T-helper 9 cell (primary cell): ENCODE measurements at places on chromosomes 7 and 10.

GRCh38 chr10:62426086-62426485 is 51.9 kb downstream of the ZNF365 start:
- no peak for DNase-seq

DNA sequence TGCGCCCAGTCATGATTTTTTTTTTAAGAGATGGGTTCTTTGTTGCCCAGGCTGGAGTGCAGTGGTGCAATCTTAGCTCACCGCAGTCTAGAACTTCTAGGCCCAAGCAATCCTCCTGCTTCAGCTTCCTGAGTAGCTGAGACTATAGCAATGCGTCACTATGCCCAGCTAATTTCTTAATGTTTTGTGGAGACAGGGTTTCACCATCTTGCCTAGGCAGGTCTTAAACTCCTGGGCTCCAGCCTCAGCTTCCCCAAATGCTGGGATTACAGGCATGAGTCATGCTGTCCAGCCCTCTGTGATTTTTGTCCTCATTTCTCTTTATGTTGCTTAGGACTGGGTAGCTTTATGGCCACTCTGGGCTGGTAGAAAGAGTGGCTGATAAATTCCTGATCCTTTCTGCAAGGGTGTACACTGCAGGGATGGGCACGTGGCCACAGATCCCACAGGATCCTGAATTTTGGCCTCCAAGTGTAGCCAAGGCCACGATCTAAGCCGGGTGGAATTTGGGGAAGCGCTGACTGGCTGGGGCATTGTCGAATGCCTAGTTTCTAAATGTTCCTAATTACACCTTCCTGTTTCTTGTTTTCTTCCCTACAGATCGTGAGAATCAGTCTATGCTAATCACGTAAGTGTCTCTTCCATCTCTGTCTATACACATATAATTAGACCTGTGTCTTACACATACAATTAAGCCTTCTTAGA is 24.1 kb upstream of the MYH16 start:
- no peak for DNase-seq

GRCh38 chr7:28700790-28701203 is 257.3 kb downstream of the TRIL start:
- no peak for DNase-seq

DNA sequence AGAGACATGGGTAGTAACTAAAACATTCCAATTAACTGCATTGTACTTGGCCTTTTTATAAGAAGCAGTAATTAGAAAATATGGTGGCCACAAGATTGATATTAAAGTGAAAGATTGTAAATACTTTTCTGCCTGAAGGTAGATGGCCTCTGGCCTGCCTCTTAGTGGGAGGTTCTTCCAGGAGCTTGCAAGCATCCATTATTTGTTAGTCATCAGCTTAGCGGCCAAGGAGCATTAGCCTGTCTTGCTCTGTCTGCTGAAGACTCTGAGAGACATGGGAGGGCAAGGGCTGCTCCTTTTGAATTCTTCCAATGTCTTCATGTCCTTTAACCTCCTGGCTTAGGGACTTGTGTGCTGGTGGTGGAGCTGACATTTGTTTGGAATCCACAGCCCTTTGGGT is 80.4 kb downstream of the TCF7L2 start:
- DNase-seq = no peak

GRCh38 chr10:43584051-43584450 is 9.6 kb upstream of the ZNF239 start:
- DNase-seq = no peak

GRCh38 chr10:24242562-24242961 is 33.6 kb downstream of the KIAA1217 start:
- DNase-seq = no peak

- no peak for DNase-seq
These were observed 27.7 kb upstream of the BPGM start for GRCh38 chr7:134618756-134619530.

DNA sequence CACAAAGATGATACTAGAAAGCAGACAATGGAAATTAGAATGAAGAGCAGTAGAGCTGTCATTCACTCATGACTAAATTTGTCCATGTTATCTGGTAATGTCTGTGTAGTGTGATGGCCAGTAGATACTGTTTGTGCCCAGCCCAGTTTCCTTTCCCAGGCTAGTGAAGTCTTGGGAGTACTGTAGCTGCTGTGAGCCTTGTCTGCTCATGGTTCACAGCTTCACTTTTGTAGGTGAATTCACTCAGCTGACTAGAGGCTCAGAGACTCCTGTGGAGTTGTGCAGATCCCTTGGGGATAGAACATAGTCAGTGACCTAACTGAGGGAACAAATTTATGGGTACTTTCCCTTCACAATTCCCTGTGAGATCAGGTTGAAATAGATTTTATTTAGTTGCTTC is 572.5 kb downstream of the ARL4A start:
- no peak for DNase-seq

DNA sequence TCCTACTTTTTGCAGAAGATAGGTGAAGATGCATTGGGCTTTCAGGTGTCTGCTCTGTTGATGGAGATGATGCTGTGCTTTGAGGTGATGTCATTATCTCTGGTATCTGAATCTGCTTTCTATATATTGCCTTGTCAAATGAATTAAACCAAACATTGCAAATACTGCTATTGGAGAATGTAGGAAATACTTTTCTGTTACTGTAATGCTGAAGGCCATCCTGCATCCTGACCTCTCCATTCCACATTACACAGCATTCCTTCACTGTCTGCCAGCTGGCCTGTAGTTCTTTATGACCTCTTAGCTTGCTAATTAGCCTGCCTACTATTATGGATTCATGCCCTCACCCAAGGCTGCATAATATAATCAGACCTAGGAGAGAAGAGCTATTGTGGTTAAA is 73.2 kb downstream of the VCL start:
- DNase-seq = no peak

DNA sequence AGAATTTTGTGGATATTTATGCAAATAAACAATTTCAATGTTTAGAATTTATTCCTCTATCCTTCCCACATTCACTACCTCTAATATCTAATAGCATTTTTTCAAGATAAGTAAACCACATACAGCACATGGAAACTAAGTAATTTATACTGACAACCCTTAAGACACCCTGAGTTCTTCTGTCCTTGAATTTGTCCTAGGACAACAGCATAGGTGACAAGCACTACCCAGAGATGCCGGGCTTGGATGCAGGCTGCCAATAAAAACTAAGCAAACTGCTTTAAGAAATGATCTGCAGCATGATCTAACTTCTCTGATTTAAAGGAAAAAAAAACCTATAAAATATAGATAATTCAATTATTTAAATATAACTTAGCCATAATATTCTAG is 22.7 kb downstream of the NT5C3A start:
- no peak for DNase-seq

- DNase-seq = no peak
These were observed 31.4 kb downstream of the ZNF438 start for GRCh38 chr10:31000071-31000782.

GRCh38 chr7:84372155-84372621 is 177.6 kb upstream of the SEMA3A start:
- DNase-seq = no peak

- DNase-seq = no peak
These were observed 50.0 kb downstream of the MAGI2 start for GRCh38 chr7:79403451-79403850.

- DNase-seq = no peak
These were observed 9.9 kb upstream of the DNAAF5 start for GRCh38 chr7:716636-717035.

DNA sequence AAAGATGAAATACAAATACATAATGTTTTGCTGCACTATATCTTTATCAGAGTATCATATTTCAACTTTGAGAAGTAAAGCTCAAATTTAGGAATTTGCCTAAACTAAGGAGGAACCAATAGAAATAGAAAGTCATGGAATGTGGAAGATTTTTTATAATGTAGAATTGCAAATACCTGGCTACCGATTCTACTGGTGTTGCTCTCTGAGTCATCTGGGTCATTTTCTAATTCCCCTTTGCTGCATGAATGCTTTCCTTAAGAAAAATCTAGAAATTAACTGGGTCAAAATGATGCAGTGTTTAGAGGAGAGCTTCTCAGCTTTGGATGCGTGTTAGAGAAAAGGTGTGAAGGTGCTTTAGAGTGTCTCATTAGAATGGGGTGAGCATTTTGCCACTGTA is 568.9 kb upstream of the ANKRD30A start:
- no peak for DNase-seq

DNA sequence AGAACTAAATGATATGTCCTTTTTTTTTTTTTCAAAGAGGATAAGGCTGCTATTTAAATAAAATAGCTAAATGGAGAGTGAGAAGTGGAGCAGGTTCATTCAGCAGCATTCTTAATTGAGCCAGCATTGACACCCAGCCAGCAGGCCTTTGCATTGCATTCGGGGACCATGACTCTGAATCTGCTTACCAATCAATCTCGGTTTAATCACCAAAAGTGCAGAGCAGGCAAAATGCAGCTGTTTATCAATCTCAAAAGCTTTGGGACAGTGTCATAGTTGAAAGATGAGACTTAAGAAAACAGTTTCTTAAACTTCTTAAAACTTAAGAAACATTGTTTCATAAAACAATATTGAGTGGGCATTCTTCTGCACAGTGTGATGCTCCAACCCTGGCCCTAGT is 51.7 kb downstream of the PLEKHA8 start:
- DNase-seq = no peak

GRCh38 chr10:25564351-25564750 is 369.7 kb upstream of the MYO3A start:
- DNase-seq = no peak

DNA sequence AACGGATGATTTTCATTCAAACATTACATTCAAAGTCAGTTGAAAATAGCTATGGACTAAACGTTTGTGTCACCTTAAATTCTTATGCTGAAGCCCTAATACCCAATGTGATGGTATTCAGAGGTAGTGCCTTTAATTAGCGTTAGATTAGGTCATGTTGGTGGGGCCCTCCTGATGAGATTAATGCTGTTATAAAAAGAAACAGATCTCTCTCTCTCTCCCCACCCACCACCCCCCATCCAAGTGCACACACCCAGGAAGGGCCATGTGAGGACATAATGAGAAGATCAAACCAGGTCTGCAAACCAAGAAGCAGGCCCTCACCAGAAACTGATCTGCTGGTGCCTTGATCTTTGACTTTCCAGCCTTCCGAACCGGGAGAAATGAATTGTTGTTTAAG is 44.2 kb downstream of the ZNF438 start:
- no peak for DNase-seq

GRCh38 chr10:125734823-125735222 is 15.3 kb downstream of the EDRF1 start:
- DNase-seq = no peak

DNA sequence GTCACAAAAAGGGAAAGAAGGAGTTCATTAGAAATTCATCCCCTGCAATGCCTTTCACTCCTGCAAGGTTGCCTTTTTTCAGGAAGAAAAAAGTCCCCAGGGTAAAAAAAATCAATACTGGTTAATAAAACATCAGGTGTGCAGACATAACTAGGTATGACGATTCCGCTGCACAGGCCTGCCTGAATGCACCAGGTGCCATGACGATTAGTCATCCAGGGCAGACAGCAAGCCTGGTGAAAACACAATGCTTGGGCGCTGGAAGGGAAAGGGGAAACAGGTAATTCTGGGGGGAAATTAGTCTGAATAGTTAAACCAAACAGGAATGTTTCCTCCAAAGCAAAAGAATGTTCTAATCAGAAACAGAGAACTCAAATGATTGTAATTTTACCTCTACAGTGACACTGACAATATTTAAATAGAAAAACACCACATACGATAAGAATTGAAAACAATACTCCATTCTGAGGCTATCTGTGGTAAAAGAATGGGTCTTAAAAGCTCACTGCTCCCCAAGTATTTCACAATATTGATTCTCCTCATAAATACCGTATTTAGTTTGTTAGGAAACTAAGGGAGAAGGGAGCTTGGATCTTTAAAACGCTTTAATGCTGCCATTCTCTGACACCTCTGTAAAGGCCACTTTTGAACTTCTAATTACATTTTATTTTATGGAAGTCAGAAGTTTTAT is 45.2 kb downstream of the VPS41 start:
- no peak for DNase-seq

DNA sequence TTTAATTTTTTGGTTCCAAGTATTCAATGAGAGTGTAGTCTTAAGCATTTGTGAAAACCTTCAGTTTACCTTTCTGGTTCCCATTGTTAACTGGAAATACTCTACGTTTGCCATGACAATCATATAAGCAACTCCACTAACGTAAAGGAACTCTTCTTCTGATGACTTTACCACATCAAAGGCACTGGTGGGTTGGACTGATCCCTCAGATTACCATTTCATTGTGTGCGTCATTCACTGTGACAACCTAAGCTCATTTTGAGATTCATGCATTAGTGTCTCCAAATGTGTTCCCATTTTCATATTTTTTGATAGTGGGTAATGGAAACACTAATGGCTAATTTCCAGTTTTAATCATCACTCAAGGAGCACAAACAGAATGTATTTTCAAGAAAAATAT is 119.9 kb upstream of the COL1A2 start:
- DNase-seq = no peak

GRCh38 chr10:81472927-81473470 is 402.0 kb upstream of the NRG3 start:
- no peak for DNase-seq

GRCh38 chr7:1977876-1978441 is 254.8 kb downstream of the MAD1L1 start:
- no peak for DNase-seq

GRCh38 chr7:117564080-117564479 is 84.3 kb downstream of the CFTR start:
- no peak for DNase-seq

GRCh38 chr7:38669965-38670520 is 38.9 kb upstream of the AMPH start:
- no peak for DNase-seq

DNA sequence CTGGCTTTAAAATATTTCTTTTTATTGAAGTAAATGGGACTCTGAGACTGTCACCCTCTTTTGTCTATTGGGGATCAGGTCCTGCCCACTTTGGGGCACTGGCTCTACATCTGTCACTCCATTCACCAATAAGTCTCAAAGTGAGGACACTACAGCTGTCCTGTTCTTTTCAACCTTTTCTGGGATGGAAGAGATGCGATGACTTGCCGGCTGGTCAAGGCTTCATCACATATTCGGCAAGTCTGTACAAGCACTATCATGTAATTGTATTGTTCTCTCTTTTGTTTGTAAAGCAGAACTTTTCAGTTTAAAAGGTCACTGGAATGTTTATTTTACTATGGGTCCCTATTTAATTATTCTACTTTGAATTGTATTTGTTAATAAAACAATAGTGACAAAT is 17.7 kb upstream of the SP8 start:
- DNase-seq = no peak

- no peak for DNase-seq
These were observed 145.4 kb downstream of the PTPRN2 start for GRCh38 chr7:158442260-158442659.

GRCh38 chr7:117019287-117019686 is 66.0 kb downstream of the ST7 start:
- no peak for DNase-seq

DNA sequence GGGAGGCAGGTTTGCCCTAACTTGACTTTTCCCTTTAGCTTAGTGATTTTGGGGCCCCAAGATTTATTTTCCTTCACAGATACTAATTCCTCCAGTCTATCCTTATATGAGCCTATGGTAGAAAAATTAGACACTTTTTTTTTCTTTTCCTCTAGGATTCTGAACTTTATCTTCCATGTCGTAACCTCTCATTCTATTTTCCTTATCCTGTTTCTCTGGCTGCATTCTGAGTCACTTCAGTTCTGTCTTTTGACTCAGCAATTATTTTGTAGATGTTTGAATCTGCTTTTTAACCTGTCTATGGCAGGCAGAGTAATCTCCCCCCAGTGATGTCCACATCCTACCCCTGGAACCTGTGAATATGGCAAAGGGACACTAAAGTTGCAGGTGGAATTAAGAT is 7.1 kb upstream of the NOD1 start:
- DNase-seq = no peak
